ENCODE measurements at places on chromosomes 11 and 22.

GRCh38 chr11:64638018-64638665 is 47.1 kb downstream of the SLC22A12 start:
- DNase-seq: no peak

- no peak for DNase-seq
These were observed 279.9 kb downstream of the TENM4 start for GRCh38 chr11:79160791-79161403.

DNA sequence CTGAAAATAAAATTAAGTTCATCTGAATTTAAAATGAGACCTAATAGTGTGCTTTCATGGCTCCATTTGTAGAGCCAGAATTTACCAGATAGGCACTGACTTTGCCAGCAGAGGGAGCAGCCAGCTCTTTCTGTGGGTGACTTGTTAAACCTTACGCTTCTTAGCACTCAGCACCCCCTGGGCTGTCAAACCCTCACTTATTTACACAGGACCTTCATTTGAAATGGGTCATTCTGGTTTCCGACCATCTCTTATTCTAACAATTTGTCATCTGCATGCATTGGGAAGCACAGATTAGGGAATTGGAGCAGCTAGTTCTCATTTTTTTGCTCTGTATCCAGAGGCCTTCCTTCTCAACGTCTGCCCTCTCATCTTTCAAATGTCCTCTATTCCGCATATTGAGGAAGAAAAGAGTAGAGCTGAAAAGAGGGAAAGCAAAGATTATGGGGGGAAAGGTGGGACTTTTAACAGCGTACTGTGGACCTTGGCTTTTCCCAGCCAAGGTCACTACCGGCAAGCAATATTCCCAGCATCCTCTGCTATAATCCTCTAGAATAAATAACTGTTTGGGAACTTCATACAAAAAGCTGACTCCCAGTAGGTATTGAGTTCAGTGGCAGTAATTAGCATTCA is 3.1 kb downstream of the ASRGL1 start:
- DNase-seq: no peak

GRCh38 chr11:44398266-44399030 is 88.5 kb upstream of the ALX4 start:
- DNase-seq: no peak

GRCh38 chr11:65130631-65131416 is 3.5 kb downstream of the SYVN1 start:
- no peak for DNase-seq

DNA sequence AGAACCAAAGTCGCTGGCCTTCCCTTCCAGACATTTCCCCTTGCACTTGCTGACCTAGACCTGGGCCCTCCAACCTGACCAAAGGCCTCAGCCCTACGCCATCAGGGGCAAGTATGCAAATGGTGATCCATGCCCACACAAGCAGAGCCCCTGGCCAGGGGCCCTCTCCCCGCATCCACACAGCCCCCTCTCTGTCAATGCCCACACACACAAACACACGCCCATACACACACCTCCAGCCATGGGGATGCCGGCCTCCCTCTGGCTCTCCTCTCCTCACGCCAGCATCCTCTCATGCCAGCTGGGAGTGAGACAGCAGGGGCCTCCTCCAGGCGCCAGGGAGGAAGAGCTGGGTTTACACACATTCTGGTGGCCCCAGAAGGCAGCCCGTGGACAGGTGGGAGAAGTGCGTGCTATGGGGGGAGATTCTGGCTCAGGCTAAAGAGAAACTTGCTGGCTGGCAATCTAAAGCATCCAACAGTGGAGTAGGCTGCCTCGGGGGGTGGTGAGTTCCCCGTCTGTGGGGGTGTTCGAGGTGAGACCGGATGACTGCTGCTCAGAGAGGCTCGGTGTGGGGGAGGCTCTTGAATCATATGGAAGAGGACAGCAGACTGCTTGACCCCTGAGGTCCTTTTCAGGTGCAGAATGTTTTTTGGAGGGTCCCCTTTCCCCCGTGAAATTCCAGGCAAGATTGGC is 4.8 kb downstream of the NRXN2 start:
- DNase-seq: no peak

GRCh38 chr11:60242740-60243239 is at the start of gene MS4A4E:
Gene MS4A4E (minus strand): TSS chr11:60243137. CDS start chr11:60230055, 13,082 bp downstream.
- no peak for DNase-seq

- no peak for DNase-seq
These were observed 4.4 kb downstream of the ASCL2 start for GRCh38 chr11:2265854-2266585.

GRCh38 chr11:82959987-82960778 is 58.6 kb downstream of the DDIAS start:
- no peak for DNase-seq

GRCh38 chr11:76329983-76330382 is 50.9 kb downstream of the THAP12 start:
- DNase-seq: no peak

- no peak for DNase-seq
These were observed 22.4 kb downstream of the DGAT2 start for GRCh38 chr11:75790986-75791385.

GRCh38 chr22:40855979-40856512 is 393 bp downstream of the ST13 start:
- DNase-seq: peak; percentile 24

Measured in left renal cortex interstitium (tissue), 4 donors.